MV-4-11 (cell line): ENCODE measurements at places on chromosomes 4 and X.

DNA sequence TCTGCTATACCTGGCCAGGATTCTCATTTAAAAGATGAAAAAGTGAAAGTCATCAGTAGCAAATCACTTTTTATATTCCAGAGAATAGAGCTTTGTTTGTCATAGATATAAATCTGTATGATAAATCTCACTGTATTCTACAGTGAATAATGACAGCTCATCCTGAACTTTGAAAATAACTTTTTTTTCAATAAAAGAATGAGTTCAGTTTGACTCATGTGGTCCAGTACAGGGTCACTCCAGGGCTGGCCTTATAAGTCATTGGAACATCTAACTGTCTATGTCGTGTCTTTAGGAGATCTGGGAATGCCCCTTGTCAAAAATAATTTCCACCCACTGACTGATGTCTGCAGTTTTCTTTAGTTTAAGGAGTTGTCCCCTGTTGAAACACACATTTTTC lies 18.5 kb upstream of the CXCL8 start:
- no peak for DNase-seq

DNA sequence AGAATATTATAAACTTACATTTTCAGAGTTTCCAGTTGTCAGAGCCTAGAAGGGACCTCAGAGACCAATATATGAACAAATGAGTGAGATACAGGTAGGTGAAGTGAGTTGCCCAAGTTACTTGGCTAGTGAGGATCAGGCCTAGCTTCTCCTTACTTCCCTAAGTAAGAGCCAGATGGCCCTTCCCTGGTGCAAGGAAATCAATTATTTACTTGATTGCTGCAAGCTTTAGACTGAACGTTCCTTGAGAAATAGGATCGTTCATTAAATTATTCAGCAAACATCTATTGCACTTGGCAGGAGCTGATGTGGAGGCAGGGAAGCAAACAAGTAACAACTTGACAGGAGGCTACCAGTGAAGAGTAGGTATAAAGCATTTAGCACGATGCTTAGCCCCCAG lies 117.8 kb downstream of the EFHC2 start:
- DNase-seq: no peak

DNA sequence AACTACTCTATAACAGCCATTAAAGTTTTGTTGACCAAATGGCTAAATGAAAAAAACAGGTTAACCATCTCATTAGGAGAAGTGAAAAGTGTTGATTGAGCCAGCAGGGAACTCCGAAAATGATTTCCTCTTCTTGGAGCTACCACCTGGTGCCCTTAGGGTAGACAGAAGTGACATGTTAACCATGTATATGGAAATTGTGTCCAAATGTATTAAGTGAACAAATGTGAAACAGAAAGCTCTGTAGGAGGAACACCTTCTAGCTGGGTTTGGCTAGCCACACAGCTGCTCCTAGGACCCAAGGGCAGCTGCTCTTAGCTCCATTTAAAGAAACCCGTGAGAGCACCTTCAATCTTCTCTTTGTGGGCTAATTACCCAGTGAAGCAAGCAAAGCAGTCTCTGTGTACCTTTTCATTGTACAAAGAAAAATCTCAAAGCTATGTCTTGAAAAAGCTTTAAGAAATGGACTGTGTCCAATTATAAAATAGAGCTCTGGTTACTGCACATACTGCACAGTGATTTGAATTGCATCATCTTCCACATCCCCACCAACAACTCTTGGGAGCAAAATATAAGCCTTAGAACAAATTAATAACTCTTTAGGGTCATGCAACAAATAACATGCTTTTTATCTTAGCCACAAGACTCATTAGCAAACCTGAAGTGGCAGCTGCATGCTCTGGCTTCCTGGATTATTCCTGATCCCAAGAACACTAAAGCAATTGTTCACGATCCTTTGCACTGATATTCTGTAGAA lies 59.2 kb upstream of the PARM1 start:
- no peak for DNase-seq

GRCh38 chr4:186924723-186925122 lies 201.1 kb upstream of the FAT1 start:
- DNase-seq: no peak

DNA sequence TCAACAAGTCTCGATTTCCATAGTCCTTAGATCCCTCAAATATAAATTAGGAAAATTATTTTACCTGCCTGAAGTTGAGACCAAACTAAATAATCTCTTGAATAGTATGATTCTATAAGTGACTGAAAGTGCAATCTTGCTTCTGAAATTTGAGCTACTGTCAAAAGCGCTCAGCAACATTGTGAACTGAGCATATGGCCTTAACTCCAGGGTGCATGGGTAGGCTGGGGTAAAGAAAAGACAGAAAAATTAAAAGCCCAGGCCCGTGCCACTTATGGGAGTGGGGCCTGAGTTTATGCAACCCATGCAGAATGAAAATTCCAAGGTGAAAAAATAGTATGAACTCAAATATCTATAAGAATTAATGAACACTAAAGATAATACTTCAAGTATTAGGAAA lies 9.8 kb downstream of the PGRMC2 start:
- no peak for DNase-seq

DNA sequence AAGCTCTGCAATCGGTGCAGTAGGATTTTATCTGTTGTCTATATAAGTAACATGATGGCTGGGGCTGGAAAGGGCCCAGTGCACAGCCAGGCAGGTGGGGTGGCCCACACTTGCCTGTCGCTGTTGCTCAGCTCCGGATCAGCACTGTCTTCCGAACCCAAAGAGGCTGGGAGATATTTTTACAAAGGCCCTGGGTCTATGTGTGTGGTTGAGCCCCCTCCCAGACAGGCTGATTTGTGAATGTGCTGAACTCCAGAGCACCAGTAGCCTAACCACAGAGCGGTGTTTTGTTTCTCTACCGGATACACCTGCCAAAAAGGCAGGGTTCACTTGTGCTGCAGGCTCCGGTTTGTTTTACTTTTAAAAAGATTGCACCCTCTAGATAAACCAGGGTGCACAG lies 33.5 kb upstream of the CHRNA9 start:
- DNase-seq: no peak

GRCh38 chrX:131778269-131779218 lies 234.7 kb downstream of the OR13H1 start:
- DNase-seq: no peak

- DNase-seq: no peak
Observed at GRCh38 chrX:25555521-25555920, 539.8 kb upstream of the ARX start.

GRCh38 chr4:147594107-147594506 lies 23.1 kb upstream of the TMEM184C start:
- DNase-seq: no peak

- DNase-seq: peak; percentile 72
Observed at GRCh38 chr4:40840255-40840984, 90.7 kb downstream of the NSUN7 start.

DNA sequence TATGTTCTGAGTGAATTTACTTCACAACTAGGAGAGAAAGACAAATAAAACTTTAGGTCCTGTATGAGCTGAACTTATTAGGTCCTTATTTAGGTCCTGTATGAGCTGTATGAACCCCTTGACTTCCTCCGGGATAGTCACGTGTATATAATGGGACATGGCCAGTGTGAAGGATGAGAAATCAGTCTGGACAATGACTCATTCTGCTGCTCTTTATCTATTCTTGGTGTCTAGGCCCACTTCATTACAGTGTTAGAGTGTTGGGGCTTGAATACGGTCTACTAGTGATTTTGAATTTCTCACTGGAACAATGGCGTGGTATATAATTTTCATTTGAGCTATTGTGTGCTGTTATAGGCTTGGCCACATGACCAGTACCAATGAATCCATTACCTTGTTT lies 21.9 kb downstream of the STK26 start:
- no peak for DNase-seq

DNA sequence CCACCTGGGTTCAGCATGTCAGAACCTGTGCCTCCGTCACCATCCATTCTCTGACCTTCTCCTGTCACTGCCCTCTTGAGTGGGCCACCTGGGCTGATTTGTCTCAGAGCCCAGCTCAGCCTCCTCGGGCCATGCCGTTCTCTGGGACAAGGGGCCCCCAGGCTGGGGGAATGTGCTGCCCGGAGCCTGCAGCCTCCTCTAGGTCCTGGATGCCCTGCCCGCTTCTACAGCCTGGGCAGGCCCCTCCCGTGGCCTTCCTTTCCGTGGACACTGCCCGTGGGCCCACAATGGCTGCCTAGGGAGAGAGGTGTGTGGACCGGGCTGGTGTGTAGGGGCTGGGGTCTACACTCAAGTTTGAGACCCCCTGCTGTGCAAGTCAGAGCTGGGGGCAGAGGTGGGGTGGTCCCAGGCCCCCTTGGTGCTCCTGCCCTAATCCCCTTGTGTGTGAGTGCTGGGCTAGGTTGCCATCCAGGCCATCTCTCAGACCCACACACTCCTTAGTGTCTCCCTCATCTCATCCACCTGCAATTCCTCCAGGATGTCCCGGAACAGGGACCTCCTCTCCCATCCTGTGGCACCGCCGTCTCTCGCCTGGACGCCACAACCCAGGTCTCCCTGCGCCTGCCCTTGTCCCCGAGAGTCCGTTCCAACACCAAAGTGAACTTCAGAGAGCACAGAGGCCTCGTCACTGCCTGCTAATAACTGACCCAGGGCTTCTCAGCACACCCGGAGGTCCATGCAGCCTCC lies 12.4 kb downstream of the PSAPL1 start:
- no peak for DNase-seq

DNA sequence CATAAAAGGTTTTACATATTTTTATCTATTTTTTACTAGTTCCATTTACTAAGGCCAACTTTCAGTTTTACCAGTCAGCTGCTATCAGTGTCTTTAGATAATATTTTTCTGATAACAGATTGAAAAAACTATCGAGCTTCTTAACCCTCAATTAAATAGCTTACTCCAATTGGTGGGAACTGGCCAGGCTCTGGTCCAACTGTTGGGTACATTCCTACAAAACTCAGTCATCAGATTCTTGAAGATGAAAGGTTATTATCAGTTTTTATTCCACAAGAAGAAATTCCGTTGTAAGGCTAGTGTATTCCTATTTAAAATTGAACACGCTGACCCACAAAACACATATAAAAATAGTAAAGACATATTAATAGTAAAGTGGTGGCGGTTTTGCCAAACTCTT lies 346.2 kb downstream of the MAPK10 start:
- no peak for DNase-seq

DNA sequence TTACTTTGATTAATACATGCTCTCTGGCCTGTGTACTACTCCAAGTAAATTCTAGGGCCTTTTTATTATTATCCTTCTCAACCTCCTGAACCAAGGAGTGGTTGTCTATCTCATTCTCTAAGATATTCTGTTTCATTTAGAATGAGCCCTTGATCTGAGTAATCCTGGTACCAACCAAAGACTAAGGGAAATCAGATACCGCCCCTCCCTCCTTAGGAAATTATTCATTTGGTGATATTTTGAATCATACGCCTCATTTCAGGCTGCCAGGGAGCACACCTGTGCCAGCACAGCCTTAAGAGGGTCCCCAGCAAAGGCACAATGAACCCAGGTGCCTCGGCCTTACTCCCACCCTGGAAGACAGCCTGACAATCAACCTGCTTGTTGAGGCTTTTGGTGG lies 73.2 kb upstream of the STARD8 start:
- no peak for DNase-seq

DNA sequence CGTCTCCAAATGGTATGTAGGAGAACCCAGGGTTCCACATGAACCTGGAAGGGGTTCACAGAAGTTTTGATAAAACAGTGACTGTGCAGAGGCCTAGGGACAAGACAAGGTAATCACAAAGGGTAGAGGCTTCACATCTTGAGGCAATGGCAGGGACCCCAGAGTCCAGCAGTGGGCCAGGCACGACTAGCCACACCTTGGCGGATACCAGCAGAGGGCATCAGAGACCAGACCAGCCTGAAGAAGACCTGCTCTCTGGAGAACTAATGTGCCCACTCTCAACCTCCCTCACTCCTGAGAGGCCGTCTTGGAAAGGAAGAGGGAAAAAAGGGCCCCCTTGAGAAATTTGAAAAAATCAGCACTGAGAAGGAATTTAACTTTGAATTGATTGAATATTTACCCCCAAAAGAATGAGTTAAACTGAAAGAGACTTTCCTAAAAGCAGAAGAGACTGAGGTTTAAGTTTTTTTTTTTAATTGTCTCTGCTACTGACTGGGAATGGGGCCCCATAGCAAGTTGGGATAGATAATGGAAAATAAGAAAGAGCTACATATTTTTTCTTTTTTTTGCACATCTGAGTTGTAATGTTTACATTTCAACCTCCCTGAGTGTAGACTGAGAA lies 243.8 kb upstream of the JADE1 start:
- no peak for DNase-seq

- no peak for DNase-seq
Observed at GRCh38 chrX:31279359-31279758, 207.5 kb upstream of the FTHL17 start.

- DNase-seq: no peak
Observed at GRCh38 chr4:120877021-120877420, 45.5 kb downstream of the PRDM5 start.

DNA sequence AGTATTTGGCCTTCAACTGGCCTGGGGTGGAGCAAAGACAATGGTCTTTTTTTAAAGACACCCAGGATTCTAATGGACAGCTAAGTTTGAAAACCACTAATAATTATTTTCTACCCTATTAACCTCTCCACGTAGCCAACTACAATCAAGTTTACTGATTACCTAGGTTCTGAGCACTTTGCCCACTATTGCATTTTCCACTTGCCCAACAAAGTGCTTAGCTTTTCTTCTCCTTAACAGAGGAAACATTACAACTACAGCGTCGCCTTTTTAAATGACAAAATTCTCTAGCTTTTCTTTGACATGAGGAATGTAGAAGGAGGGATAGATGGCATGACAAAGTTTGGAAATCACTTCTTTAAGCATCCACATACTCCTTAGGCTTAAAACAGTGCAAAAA lies 2.0 kb downstream of the CHIC2 start:
- DNase-seq: no peak

- peak; percentile 25 for DNase-seq
Observed at GRCh38 chrX:132692066-132692465, 203.2 kb upstream of the MBNL3 start.

DNA sequence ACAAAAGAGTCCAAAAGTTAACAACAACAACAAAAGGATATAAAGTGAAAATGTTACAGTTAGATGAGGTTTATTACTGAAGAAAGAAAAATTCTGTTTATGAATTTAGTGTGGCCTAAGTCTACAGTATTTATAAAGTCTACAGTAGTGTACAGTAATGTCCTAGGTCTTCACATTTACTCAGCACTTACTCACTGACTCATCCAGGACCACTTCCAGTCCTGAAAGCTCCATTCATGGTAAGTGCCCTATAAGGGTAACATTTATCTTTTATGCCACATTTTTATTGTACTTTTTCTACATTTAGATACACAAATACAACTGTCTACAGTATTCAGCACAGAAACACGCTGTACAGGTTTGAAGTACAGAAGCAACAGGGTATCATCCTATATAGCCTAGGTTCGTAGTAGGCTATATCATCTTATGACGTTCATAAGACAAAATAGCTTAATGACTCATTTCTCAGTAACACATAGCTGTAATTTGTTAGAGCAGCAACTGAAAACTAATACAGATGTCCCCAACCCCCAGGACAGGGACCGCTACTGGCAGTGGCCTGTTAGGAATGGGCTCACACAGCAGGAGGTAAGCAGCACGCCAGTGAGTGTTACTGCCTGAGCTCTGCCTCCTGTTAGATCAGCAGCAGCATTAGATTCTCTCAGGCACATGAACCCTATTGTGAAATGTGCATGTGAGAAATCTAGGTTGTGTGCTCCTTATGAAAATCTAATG lies 61.3 kb downstream of the CENPC start:
- DNase-seq: no peak
